Left cardiac atrium (tissue), 4 donors: ENCODE measurements at places on chromosomes 13 and 19. TPM values are rescaled to one million over a fixed set of nuclear protein-coding genes. Genes with fewer than 3 reads are reported as not detected.

ELANE gene
- 2.4 TPM for total RNA-seq

ZNF284 gene
- total RNA-seq = 1.9 TPM

CACNG8 gene
- 0.06 TPM for total RNA-seq

MRI1 gene
- total RNA-seq = 15.8 TPM

LGALS14 gene
- not detected for total RNA-seq

- DNase-seq = peak; percentile 65
Measured at GRCh38 chr19:17778251-17778967, 16.5 kb upstream of the B3GNT3 start.

GRCh38 chr19:38849860-38850435 is at the start of gene HNRNPL:
TSS of gene HNRNPL (minus strand) at chr19:38849986. CDS start at chr19:38849966, 20 bp downstream.
- peak; percentile 99 for DNase-seq

DNA sequence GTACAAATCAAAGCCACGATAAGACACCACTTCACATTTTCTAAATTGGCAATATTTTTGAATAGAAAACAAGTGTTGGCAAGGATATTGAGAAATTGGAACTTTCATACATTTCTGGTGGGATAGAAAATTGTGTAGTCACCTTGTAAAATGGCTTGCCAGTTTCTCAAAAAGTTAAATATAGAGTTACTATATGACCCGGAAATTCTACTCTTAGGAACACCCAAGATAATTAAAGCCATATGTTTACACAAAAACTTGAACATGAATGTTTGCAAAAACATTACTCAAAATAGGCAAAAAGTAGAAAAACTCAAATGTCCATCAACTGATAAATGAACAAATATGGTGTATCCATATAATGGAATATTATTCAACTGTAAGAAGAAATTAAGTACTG is 552.5 kb downstream of the TBC1D4 start:
- no peak for DNase-seq

DNA sequence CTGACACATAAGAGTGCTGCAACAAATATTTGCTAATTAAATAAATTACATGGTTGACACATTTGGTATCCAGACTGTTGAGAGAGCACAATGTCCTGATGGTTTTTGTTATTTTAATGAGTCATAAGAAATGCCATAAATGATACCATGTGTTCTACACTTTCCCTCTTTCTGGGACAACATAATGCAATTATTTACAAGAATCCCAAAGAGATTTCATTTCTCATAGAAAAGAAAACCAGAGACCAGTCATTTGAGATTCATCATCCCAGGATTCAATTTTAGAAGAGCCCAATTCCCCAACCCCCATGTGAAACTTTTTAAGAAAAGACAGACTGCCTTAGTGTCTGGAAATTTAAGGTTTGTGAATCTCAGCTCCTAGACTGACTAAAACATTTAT is 399.6 kb downstream of the DCT start:
- no peak for DNase-seq

DNA sequence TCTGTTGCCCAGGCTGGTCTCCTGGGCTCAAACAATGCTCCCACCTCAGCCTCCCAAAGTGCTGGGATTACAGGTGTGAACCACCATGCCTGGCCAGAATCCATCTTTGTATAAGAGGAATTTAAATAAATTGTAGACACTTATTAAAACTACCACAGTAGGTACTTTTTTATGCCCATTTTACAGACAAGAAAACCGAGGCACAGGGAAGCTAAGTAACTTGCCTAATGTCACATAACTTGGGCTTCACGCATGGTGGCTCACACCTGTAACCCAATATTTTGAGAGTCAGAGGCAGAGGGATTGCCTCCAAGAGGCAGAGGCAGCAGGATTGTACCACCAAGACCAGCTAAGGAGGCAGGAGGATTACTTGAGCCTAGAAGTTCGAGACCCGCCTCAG is 22.7 kb upstream of the CALM3 start:
- no peak for DNase-seq

GRCh38 chr13:48304143-48304876 is 759 bp downstream of the RB1 start:
- peak; percentile 50 for DNase-seq

DNA sequence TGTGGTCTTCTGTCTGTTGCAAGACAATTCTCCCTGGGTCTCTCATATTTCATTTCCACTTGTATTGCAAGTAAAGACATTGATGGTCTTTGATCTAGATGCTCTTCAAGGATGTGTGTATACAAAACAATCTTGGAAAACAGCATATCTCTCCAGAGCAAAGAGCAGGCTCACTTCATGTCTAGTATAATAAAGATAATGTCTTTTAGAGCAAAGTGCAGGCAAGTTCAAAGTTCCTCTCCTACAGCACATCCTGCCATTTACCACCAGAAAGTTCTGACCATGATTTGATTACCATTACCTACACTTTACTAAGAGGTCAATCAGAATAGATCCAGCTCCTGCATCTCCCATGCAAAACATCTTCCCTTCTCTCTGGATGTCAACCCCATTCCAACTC is 162.8 kb downstream of the DIAPH3 start:
- DNase-seq = no peak

DNA sequence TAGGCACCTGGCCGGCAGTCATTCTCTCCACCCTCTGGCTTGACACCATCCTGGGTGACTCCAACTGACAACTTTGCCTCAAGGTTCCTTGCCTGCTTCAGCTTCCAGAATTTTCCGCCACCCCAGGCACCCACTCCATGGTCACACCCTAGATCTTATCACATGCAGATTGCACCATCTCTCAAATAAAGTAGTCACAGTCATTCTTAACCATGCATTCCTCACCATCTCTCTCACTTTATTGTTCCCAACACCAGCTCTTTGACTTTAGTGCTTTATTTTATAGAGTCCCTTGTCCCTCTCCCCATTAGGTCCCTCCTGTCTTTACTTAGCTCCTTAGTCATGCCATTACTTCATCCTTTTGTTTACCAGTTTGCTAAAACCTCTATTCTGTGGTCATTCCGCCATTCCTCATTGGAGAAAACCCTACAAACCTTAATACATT is 351.7 kb downstream of the SPRY2 start:
- DNase-seq = no peak

- no peak for DNase-seq
Measured at GRCh38 chr19:49889038-49889686, 7.5 kb downstream of the IL4I1 start.

DNA sequence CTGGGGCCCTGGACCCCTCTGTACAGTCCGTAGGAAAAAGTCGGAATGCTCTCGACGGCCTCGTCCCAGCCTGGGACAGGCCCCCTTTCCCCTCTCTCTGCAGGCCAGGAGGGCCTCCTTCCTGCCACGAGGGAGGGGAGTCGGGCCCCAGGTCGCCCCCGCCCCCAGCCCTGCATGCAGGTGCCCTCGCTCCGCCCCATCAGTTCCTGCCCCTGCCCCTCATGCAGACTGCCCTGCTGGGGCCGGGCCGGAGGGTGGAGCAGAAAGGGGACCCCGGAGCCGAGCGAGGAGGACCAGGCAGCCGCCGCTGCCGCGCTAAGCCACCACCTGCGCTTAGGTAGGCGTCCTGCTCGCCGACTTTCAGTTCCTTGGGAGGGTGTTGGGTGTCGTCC is 7.3 kb downstream of the LYL1 start:
- DNase-seq = no peak

GRCh38 chr13:41668130-41668757 is 210.9 kb downstream of the RGCC start:
- peak; percentile 31 for DNase-seq
